AG04449 (cell line): ENCODE measurements at places on chromosomes 11 and 22.

DNA sequence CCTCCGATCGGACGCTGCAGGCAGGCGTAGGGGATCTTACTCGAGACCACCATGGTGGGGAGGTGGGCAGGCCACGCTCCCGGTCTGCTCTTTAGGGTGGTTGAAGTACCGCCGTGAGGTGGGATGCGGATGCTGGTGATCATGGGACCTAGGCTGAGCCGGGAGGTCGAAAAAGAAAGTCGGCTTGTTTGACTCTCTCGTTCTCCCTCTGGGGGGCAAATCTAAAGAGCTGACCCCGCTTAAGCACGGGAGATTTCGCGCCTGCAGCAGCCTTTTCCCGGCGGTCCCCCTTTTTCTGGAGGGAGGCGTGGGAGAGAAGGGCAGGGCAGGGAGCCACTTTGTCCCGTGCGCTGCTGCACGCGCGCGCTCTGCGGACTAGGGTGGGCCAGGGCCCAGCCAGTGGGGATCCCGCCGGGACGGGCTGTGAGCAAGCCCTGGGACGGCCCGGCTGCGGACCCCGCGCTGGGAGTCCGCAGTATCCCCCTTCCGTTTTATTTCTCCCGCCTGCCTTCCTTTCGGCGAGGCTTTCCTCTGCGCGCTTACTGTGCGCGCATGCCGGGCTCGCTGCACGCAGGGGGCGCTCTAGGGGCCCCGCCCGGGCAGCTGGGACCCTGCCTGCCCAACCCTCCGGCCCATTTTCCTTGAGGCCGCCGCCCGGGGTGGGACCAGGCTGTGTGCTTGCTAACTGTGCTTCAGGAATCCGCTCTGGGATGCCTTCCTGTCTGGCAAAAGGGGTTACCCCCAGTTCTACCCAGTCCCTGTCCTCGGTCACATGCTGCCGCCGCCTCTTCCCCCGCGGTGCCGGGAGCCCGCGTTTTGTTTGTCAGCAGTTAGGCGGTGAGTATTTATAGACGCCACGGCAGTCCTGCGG is 81.0 kb downstream of the PRR5L start:
- no peak for DNase-seq

- DNase-seq, result no peak
Measured at GRCh38 chr11:112637076-112637475, 324.1 kb upstream of the NCAM1 start.

DNA sequence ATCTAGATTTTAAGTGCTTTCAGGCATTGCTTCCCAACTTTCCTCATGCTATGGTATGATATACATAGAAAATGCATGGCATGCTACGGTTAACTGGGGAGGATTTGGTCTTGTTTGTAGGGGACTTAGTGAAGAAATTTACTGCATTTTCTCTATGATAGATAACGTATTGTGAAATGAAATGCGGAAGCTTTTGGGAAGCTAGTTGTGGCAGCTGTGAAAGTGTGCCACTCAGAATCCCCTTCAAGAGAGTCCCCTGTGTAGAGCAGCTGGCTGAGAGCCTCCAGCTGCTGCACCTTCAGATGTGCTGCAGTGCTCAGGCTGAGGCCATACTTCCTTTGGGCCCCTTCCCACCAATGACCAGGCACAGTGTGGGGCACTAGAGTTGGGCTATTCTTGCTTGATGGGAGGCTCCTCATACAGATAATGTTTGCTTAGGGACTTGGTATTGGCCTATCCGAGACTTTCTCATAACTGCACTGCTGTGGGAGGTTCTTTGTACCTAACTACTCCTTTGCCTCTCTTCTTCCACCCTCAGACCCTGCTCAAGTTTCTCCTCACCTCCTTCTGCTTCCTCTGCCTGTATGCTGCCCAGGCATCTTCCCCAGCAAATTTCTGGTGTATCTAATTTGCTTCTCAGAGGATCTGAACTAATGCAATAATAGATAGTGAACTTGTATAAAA is 67.3 kb downstream of the HIPK3 start:
- DNase-seq, result no peak

GRCh38 chr11:37907436-37908218 is 1309.6 kb upstream of the RAG2 start:
- DNase-seq, result no peak

DNA sequence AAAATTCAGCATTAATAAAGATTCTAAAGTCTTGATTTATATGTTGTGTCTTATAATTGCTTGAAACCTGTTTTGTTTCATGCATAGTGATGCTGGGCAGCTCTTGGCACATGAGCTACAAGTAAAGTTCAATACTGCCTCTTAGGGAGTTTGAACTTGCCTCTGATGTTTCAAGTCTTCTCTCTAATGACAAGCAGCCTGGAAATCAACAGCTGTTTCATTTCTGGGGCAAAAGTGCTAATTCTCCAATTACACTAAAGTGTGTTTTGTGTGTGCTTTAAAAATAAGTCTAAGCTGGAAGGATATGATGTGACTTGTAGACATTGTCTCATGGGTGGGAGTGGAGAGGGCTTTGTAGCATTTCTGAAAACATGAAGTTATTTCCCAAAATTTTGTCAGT is 23.7 kb upstream of the SESN3 start:
- no peak for DNase-seq

DNA sequence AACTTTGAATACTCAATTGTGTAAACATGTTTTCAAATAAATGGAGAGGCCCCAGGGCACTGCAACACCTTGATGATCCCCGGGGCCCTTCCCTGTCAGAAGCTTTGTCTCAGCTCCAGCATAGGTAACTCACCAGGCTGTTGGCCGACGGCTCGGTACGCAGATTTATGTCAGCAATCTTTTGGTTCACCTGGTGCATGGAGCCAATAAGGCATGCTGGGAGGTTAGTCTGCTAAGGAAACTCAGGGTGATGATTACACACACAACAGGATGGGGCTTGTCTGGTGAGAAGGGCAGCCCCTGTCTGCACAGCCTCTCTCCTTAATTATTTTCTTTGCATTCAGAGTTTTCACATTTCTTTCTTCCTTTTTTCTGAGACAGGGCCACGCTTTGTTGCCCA is 10.8 kb downstream of the FAM227A start:
- no peak for DNase-seq

- DNase-seq, result no peak
Measured at GRCh38 chr11:44159848-44160721, 64.6 kb downstream of the EXT2 start.

- DNase-seq, result peak; percentile 36
Measured at GRCh38 chr11:73177778-73178539, 35.8 kb upstream of the FCHSD2 start.
